Aorta (tissue), 5 donors: ENCODE measurements at places on chromosomes 11 and 22. TPM values are rescaled to one million over a fixed set of nuclear protein-coding genes. Genes with fewer than 3 reads are reported as not detected.

DNA sequence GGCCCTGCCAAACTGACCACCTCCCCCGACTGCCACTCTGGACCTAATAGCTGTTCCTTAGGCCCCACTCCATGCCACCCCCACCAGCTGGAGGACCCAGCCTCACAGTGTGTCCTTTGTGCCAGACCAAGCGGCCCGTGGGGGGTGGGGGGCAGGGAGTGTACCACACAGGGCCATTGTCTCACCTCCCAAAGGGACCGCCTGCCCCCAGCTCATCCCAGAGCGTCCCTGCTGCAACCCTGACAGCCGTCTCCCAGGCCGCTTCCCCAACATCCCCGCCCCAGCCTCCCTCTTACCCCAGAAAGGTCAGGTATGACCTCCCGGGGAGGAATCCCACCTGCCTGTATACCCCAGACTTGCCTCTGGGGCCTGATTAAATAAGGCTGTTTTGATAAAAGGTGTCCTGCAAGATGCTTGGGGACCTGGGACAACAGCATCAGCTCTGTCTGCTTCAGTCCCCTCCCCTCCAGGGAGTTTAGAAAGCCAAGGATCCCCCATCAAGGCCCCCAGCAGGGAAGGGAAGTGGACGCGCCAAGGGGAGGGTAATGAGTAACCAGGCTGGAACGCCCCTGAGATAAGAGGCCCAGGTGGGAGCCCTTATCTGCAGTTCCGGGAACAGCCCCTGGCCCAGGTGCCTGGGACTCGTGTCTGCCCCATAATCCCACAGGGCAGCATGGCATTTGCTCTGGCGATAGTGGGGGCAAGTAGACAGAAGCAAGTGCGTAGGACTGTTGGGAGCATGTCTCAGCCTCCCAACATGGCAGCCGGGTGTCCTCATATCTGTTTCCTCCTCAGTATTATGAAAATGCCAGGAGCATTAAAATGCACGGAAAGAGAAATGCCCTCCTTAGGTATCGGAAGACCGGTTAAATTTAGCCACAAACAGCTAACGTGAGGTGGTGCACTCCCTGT, 9.0 kb downstream of the CDC42EP1 start:
- no peak for DNase-seq

Gene SMIM38
- total RNA-seq: 2.8 TPM

Gene CCDC87
- 0.33 TPM for total RNA-seq

Gene DDIAS
- 3.1 TPM for total RNA-seq

- DNase-seq: no peak
These were observed 4.0 kb downstream of the FXYD6 start for GRCh38 chr11:117872420-117872961.

GRCh38 chr11:107927559-107927958, 689 bp upstream of the RAB39A start:
- no peak for DNase-seq

Gene VPS11
- 24.9 TPM for total RNA-seq

- DNase-seq: no peak
These were observed 13.9 kb downstream of the LRRC32 start for GRCh38 chr11:76656571-76657081.

GRCh38 chr11:69674267-69674885, 777 bp downstream of the LTO1 start:
- no peak for DNase-seq

Gene SCGB1D2
- total RNA-seq: not detected

Gene OR56A1
- not detected for total RNA-seq

Gene ANGPTL5
- total RNA-seq: 3.3 TPM
